Stimulated activated CD8-positive, alpha-beta memory T cell treated with anti-CD3 and anti-CD28 coated beads, Interleukin-12 subunit alpha, Interleukin-12 subunit beta, amount 100 ng/mL, for 1 hour (primary cell): ENCODE measurements at places on chromosomes 12 and 14.

DNA sequence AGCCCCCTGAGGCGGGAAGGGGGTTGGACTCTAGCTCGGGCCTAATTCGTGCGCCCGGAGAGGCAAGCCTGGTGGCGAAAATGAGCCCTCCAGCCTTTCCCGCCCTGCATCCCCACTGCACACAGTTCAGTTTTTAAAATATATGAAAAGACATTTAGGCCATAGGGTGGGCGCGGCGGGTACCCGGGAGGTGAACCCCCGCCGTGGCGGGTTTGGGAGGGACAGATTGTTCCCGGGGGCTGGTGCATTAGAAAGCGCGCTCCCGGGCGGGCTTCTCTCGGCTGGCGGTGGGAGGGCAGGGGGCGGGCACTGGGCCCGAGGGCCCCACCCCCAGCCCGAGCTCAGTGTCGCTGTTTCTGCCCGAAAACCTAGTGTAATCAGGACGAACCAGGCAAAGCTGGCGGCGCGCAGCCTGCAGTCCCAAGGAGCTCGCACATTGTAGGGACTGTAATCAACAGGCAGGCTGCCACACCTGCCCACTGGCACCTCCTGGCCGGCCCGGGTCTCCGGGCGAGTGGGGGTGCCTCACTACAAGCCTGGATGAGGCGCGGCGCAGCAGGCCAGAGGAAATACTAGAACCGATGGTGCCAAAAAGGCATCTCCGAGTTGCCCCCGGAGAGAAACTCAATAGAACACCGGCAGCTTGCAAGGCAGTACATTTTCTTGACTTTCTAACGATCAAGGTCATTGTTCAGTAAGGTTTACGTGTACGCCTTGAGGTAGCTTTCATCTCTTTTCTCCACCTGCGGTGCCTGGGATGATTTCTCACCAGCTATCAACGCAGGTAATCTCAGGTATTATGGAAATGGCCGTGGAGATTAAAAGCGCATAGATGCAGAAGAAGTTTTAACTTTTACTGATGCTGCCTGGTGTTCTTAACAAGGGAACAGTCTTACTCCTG is 764 bp upstream of the SPTB start:
- DNase-seq, result peak; percentile 28

- no peak for DNase-seq
Observed at GRCh38 chr14:56803816-56804535, 6.3 kb downstream of the OTX2 start.

DNA sequence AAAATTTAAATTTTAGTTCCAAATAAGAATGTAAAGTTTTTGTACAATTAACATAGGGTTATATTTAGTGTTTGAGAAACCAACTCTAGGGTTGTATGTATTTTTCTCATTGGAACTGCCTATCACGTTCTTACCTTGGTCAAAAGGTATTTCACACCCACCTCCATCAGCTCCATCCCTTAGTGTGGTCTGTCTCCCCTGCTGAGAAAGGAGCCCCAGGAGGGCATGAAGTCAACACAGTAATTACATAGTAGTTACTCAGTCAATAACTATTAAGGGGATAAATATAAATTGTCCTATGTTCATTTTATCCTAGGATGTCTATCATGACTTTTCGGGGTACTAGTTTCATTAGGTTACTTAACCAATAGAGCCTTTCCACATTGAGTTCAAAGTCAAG is 106.3 kb downstream of the AKAP6 start:
- DNase-seq, result no peak

DNA sequence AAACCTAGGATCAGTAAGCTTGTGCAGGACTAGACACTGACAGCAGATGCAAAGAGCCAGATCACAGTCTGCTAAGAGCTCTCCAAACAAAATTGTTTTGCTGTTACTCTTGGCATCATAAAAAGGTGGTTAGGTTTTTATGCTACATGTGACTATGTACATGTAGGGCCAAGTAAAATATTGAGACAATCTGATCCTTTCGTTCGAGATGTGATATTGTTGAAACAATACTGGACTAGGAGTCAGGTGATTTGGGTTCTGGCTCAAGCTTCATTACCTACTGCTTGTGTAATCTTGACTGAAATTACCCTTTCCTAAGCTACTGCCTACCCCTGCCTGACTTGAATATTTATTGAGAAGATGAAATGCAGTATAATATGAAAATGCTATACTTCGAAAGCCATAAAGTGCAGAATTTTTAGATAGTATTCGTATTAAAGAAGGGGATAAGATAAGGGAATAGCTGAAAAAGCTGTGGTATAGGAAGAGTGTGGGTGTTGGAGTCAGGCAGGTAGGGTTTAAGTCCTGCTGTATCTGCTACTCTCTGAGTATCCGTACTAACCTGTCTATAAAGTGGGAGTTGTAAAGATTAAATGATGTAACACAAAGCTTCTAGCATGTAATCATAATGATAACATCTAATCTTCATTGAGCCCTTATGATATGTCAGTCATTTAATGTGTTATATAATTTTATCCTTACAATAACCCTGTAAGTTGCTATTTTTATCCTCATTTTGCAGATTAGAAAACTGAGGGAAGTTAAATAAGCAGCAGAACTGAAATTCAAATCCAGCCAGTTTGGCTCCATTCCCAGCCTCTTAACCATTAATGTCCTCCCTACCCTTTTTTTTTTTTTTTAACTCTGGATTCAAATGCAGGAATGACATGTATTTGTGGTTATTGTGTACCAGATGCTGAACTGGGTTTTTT is 38.6 kb upstream of the ATF1 start:
- DNase-seq, result no peak

DNA sequence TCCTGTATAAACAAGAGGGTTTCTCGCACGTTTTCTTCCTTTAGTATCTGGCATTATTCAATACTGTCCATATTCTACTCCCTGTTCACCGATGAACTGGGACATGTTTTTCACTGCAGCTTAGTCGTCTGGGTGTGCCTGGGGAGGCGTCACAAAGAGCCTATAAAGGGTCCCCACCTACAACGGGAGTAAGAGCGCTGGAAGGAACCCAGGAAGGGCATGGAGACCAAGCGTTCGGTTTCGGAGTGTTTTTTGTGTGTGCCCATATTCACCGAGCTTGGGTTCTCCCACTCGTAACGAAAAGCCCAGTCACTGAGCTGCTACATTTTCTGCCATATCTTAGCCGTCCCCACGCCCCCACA is 592 bp upstream of the USP15 start:
- DNase-seq, result no peak

- DNase-seq, result no peak
Observed at GRCh38 chr14:57008534-57008933, 198.3 kb upstream of the OTX2 start.

DNA sequence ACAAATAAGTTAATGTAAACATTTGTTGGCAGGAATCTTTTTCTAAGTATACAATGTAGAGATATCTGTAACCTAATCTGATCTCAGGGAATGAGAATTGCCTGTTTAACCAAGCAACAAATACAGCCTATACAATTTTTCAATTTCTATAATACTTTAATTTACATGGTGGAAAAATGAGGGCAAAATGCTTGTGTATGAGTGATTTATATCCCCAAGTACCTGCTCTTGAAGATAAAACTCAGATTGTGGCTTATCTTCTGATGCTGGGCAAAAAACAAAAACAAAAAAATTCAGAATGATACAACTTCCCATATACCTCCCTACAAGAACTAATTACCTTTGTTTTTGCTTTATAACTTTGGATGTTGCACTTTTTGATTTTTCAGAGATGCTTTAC is 2.2 kb downstream of the CNOT2 start:
- DNase-seq, result no peak

DNA sequence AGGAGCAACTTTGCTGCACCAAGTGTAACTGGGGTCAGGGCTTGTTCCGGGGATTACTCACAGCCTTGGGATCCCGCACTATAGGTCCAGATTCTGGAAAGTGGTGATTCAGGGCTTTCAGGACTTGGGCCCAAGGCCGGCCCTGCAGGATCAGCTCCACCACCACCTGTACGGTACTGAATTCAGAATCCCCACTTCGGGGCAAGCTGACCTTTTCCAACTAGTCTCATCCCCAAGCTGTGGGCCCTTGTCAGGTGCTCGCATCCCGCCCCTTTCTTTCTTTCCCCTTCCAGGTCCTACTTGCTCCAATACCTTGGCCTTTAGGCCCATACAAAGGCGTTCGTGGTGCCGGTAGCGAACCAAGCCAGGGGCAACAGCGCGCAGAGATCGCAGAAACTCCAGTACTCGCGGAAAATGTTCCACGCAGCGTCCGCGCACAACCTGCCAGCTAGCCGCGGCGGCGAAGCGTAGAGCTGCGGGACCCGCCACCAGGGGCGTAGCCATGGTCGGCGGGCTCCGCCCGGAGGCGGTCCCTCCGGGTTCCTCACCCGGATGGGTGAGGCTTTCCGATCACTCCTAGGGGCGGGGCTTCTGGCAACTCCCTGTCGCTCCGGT is 487 bp downstream of the TINF2 start:
- peak; percentile 90 for DNase-seq

GRCh38 chr12:11622876-11623281 is 26.6 kb upstream of the ETV6 start:
- no peak for DNase-seq

- no peak for DNase-seq
Observed at GRCh38 chr14:58805057-58805456, 167.3 kb downstream of the DACT1 start.

DNA sequence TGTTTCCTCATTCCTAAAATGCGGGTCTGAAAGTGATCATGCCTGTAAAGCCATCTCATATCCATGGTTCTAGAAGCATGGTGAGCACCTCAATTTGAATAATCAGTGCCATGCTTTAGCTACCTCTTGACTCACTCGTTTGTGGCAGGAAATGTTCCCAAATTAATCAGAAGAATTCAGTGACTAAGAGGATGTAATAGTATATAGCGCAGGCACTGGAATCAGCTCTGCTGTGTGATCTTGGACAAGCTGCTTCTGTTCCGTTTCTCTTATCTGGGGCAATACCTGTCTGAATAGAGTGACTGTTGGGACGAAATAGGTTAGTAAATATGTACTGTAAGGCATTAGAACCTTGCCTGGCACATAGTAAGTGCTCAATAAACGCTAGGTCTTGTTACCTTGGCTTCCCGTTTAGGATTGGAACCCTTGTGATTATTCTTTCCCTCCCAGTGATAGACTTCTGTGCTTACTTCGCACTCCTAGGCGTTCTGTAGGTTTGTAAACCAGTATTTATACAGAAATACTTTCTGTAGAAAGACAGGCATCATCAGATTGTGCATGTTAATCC is 820 bp upstream of the SMAGP start:
- DNase-seq, result no peak

GRCh38 chr12:70122804-70123203 is 120.4 kb upstream of the CNOT2 start:
- DNase-seq, result no peak

DNA sequence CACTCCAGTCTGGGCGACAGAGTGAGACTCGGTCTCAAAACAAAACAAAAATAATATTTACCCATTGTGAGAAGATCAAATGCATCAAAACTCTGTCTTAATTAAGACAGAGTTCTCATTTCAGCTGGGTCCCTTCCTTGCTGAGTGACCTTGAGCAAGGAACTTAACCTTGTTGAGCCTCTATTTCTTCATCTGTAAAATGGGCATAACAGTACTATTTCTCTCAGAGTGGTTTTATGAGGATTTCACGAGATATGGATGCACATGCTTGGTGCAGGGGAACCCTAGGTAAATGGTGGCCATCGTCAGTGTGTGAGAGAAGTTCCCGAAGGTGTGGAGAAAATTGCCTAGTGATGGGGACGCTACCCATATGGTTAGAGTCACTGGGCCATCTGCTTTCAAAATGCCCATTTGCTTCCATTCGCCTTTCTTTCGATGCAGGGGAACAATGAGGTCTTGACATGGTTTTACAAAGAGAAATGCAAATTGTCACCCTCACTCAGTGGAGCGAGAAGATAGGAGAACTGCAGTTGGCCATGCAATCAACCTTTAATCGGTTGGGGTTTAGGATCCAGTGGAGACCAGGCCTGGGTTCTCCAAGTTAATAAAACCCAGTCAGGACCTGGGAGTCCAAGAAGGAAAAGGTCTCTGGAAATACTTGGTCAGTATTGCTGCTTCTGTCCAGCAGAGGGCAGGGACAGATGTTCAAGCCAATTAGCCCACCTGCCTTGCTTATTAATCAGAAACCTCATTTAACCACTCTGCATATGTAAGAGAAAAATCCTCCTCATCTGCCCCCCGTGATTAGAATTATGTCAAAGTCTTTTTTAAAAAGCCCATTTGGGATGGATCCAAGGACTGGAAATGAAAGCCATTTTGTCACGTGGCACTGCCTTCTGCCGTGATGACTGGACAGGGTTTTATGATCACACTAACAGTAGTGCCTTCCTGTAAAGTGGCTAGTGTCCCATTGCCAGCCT is 37.2 kb downstream of the CFAP251 start:
- DNase-seq, result no peak

DNA sequence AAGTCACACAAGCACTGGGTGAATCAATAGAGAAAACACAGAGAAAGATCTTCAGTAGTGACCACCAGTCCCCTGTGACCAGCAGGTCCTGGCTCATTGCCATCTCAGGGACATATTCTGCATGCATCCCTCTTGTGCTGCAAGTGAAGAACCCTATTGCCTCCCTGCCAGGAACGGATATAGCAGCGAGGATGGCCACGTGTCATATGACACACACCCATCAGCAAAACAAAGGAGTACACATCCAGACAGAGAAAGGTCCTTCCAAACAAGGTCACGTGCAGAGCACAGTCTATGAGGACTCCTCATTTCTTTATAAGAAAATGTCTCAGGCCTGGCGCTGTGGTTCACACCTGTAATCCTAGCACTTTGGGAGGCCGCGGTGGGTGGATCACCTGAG is 638.4 kb downstream of the FLRT2 start:
- no peak for DNase-seq

DNA sequence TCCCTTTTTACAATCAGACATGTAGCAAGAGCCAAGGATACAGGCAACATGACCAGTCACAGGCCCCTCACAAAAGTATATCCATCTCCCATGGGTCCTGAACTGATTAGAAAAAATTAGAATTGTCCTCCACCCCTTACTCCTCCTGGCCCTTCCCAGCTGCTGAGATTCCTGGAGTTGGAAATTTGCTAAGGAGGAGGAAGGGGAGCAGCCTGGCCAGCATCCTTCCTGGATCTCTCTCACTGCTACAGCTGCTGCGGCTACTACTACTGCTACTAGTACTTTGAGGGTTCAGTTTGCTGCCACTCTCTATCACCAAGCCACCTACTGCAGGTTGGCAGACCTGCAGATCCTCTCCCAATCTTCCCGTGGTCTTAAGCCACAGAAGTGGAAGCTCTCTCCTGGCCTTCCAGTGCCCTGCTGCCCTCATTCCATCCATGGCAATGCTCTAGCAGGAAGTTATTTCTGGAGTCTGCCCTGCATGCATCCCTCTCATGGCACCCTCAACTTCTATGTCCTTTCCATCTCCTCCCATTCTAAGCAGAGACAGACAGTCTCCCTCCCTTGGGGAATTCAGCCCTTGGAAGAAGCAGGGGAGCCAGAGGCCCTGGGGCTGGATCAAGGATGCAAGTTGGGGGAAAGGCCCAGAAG is 1.0 kb downstream of the ITGA7 start:
- no peak for DNase-seq
